ENCODE measurements at places on chromosomes 4 and X. TPM values are rescaled to one million over a fixed set of nuclear protein-coding genes. Genes with fewer than 3 reads are reported as not detected.

The ANAPC10 gene
- 28.6 TPM for total RNA-seq

The AMTN gene
- not detected for total RNA-seq

The EMCN gene
- not detected for total RNA-seq

The NLGN4X gene
- not detected for total RNA-seq

The TMPRSS11A gene
- total RNA-seq, result not detected

The FRMPD4 gene
- total RNA-seq, result not detected

The PNMA6F gene
- total RNA-seq, result not detected

The MID1IP1 gene
- total RNA-seq, result 97.4 TPM

The NAP1L5 gene
- total RNA-seq, result 8.2 TPM

The UGT8 gene
- 0.12 TPM for total RNA-seq

The TMEM175 gene
- 14.4 TPM for total RNA-seq

The PLXNB3 gene
- total RNA-seq, result 4.2 TPM

The DMRTC1 gene
- not detected for total RNA-seq

The F8 gene
- total RNA-seq, result 4.3 TPM

The KLHL34 gene
- 0.36 TPM for total RNA-seq

The ELOVL6 gene
- 8.4 TPM for total RNA-seq

The ADH1B gene
- total RNA-seq, result not detected

The CDX4 gene
- not detected for total RNA-seq

The SSX4 gene
- total RNA-seq, result not detected

The S100P gene
- 0.37 TPM for total RNA-seq

The ZXDA gene
- total RNA-seq, result 3.7 TPM

The TLR1 gene
- 1.6 TPM for total RNA-seq

The FABP2 gene
- total RNA-seq, result not detected

The HS3ST1 gene
- 0.04 TPM for total RNA-seq

The LRAT gene
- 0.23 TPM for total RNA-seq

The NLGN3 gene
- 0.58 TPM for total RNA-seq

The DTHD1 gene
- 0.08 TPM for total RNA-seq

The RHOXF2B gene
- not detected for total RNA-seq

The PLAC1 gene
- total RNA-seq, result not detected

The ZMAT1 gene
- 2.3 TPM for total RNA-seq

The STK32B gene
- not detected for total RNA-seq

The ANXA10 gene
- not detected for total RNA-seq

The ADAM29 gene
- total RNA-seq, result not detected

The ZNF718 gene
- 11.6 TPM for total RNA-seq

The GYPB gene
- not detected for total RNA-seq

Measured in activated naive CD8-positive, alpha-beta T cell treated with anti-CD3 and anti-CD28 coated beads for 36 hours (primary cell).